PC-9 (cell line): ENCODE measurements at places on chromosomes 3 and 15.
A peak's percentile ranks its signal among the peaks of the same experiment; 100 is the strongest.

DNA sequence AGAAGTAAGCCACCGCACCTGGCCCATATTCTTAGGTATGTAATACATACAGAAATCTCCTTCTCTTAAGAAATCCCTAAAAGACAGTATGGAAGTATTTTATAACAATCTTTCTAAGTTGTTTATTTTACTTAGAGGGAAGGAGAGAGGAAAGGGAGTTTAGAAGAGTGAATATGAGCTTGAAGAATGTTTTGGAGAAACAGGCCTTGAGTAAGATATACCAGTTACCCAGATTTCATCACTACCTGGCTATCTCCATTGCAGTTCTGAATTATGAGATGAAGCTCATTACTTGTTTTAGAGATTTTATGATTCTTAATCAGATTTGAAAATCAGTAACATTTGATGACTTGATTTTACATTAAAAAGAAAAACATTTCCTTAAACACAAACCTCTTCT lies 71.9 kb downstream of the DCUN1D1 start:
- no peak for DNase-seq

DNA sequence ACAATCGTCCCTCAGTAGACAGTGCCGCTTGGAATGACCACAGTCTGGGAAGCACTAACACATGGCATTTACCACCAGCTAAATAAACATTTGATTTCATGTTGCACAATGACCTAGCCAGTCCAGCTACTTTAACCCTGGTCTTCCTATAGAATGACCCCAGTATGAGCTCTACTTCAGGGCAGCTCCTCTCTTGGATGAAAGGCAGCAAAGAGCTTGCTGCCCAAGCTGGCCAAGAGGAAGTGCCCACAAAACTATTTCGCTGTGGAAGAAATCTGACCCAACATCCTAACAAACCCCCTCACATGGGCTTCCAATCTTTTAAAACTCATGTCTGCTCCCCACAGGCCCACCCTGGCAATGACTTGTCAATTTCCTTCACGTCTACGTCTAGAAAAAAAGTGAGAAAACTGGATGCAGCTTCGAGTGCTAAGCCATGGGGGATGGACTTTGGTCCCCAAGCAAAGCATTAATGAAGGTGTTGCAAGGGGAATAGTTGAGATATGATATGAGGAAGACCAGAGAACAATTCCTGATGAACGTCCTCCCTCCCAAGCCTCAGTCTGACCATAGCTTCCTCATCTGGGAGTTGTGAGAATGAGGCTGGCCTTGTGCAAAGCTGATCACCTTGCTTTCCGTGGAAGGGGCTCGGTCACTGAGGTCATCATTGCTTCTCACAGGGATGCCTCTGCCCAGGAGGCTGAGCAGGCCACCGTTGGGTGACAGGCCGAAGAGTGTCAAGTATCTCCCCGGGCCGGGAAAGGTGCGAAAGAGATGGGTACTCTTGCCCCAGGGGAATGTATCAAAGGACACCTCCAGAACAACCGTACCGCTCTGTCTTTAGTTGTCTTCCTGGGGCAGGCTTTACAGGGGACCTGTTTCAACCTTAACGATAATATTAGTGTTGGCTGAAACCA lies 964 bp downstream of the SLC25A20 start:
- DNase-seq, result no peak

DNA sequence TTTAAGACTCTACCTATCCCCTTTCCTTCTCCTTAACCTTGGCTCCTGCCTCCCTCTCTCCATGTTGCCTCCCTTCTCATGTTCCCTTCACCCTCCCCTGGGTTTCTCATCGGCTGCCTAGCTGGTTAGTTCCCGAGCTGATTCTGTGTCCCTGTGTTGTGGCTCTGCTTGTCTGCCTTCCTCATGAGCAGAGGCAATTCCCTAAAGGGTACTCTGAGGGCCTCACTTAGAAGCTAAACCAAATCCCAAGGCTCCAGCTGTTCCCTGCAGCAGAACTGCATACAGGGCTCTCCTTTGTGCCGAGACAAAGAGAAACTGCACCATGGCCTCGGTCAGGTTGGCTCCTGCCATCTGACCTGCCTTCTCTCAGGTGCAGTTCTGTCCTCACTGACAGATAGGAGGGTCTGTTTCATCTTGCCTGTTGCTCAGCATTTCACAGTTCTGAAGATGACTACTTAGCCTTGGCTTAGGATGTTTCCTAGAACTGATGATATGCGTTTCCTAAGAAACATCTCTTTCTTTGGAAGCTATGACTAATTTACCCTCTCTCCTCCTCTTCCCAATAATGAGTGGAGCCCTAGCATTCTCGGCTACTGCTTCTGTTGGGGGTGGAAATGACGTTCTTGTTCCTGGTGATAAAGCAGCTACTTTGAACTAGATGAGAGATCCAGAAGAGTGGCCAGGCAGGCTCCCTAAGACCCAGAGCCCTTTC lies 27.1 kb downstream of the DUOX1 start:
- DNase-seq, result no peak

DNA sequence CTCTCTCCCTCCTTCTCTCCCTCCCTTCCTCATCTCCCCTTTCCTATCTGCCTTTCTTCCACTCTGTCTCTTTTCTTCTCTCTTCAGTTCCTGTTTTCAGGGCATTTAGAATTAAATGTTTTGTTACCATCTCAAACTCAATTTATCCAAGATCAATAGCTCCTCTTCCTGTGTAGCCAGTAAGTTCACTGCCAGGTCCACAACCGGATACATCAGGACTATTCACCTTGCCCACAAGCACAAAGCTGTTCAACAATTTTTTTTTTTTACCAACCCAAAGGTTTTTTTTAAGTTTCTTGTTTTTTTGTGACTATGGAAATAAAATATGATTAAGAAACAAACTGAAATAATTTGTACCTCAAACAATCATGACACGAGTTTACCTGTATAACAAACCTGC lies 26.1 kb downstream of the FBN1 start:
- DNase-seq, result no peak

- no peak for DNase-seq
Observed at GRCh38 chr3:156298014-156298413, 177.6 kb downstream of the KCNAB1 start.

DNA sequence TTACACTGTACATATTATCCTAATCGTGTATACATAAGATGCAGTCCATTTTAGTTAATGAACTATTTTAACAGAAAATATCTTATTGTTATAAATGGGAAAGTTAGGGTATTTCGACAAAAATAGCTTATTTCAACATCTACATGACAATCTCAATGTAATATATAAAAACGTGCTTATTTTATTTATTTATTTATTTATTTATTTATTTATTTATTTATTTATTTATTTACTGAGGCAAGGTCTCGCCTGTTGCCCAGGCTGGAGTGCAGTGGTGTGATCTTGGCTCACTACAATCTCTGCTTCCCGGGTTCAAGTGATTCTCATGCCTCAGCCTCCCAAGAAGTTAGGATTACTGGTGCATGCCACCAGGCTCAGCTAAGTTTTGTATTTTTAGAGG lies 614.2 kb downstream of the CADM2 start:
- no peak for DNase-seq

- no peak for DNase-seq
Observed at GRCh38 chr15:90004252-90004651, 3.1 kb downstream of the ZNF710 start.

DNA sequence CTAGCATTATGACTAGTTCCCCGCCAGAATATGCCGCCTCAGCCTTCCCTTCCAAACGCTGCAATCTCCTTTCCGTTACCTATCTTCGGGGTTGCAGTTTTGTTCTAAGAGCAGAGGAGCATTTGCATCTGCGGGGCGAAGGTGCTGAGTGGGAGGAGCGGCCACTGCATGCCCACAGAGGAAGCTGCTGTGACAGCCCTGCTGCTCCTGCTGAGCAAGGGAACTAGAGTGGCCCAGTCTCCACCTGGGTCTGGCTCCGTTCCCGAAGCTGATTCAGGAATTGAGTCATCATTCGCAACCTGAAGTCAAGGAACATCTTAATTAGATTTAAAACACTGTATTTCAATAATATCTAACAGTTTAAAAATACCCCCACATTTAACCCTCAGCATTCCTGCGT lies 98.2 kb upstream of the TJP1 start:
- DNase-seq, result peak; percentile 81

DNA sequence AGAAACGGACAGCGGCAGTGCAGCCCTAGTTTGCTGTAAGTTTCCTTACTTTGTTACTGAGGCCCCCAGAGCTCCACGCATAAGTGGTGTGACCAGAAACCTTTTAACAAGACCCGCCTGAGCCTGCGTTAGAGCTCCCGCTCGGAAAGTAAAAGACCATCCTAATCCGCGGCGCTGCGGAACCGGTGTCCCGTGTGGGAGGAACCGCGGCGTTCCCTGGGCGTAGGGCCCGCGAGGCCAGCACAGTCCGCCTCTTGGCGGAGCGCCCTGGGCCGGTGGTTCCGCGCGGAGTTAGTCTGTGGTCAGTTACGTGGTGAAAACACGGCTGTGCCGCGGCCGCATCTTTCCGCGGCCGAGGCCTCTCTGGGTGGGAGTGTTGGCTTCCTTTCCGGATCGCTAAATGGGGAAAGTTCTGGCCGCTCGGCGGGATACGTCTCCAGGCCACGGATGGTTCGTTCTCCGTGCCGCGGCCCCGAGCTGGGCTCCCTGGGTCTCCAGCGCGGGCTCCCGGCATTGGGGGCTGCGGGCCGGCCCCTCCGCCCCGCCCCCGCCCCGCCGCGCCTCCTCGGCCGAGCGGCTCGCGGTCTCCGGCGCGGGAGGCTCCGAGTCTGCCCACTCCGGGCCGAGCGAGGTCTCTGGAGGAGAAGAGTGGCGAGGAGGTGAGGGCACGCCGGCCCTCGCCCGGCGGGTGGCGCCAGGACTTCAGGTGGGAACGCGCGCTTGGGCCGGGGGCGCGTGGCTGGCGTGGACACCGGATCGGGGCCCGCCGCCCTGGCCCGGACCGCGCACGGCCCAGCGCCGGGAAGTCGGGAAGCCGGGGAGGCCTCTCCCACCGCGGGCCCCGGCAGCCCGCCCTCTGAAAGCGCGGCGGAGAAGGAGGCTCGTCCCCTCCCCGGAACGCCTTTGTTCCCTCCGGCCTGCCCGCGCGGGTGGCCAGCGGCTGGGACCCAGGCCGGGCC lies 754 bp downstream of the B3GNT5 start:
- DNase-seq, result peak; percentile 59

DNA sequence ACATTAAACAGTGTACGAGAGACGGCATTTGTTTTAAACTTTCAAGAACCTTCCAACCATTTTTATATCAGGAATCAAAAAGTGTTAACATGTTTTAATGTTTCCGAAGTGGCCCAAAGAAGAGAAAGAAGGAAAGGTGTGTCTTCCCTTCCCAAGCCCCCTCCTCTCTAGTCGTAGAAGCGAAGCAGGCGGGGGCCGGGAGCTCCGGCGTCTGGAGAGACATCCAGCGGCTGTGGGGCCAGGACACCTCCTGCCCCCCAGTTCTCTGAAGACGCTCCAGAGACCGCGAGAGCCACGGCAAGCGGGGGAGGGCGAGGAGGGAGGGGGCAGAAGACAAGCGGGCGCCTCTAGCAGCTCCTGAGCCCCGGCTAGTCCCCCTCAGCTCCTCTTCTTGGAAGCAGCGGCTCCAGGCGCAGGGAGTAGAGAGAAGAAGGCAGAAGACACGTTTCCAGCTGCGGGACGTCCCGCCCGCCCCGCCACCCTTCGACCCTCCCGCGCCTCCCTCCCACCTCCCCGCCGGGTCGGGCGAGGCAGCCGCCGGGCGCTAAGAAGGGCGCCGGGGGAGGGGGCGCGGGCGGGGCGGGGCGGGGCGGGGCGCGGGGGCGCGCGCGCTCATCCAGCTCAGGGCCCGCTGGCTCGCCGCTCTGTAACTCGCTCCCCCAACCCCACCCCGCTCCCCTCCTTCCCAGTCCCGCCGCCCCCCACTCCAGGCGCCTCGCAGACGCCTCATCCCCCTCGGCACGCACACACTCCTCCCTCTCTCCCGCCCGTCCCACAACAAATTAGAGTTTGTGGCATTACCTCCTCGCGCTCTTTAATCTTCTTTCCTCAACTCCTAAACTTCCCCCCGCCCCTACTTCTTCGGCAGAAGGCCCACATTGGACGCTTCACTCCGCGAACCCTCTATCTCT lies at the start of gene ZBTB20:
ZBTB20 (minus strand) TSS at position 871 of the 911 bp plus-strand sequence.
- DNase-seq, result peak; percentile 69

DNA sequence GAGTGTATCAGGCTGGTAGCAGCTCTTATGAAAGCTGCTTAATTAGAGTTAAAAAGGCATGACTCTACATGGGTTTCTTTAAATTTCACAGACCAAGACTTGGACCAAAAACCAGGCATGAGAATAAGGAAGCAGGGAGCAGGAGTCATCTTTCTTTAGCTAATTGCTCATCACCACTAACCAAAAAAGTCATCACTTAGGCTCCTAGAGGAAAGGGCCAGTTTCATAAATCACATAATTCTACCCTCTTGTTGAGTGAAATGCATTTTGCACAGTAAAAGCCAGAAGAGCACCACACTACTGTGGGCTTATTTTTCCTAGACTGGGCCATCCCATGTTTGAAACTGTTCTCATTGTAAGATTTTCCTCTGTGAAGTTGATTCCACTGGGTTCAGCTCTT lies 175.6 kb downstream of the GREM1 start:
- DNase-seq, result no peak

DNA sequence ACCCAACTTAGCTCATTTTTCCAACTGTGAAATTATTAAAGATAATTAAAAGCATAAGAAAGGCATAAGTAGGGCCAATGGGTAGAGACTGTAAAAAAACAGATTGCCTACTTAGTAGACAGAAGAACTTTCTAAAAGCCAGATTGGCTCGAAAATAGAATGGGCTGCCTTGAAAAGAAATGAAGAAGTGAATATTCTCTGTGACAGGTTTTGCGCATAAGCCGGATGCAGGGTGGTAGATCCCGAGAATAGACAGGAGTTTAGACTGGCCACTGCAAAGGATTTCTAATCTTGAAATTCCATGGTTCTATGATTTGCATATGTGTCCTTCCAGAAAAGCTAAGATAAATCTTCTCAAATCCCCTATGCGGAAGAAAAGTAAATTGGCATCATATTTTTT lies 173.3 kb upstream of the ICE2 start:
- DNase-seq, result no peak

DNA sequence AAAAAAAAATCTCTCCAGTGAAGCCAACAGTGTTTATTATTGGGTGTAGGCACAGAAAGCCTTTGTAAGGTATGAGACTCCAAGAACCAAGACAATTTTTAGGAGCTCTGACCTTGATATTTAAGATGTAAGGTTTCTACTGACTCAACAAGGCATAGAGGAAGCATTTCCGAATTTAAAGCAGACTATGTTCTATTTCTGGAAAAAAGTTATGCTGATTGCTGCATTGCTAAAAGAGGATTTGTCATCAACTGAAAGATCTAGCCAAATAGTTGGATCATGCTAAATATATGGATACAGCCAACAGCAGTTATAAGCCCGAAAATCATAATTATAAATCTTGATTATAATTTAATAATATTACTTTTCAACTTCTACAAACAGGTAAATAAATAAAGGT lies 53.3 kb upstream of the MELTF start:
- no peak for DNase-seq

- peak; percentile 61 for DNase-seq
Observed at GRCh38 chr3:37855363-37855970, 6.2 kb upstream of the CTDSPL start.

DNA sequence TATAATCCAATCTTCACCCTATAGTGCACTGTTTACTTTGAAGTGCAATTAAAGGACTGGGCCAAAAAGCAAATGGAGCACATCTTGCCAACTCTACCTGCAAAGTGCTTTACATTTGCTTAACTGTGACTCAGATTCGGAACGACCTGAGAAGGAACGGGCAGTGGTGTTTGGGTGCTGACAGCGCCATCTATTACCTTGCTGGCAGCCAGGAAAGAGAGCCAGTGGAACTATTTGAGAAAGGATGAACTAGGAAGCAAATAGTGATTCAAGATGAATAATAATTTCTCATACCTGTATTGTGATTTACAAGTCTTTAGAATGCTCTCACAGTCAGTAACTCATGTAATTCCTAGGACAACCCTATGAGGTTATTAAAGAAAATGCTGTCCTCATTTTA lies 312.9 kb downstream of the PDCD6IP start:
- DNase-seq, result no peak
